ENCODE measurements at places on chromosomes 6 and 20. TPM values are rescaled to one million over a fixed set of nuclear protein-coding genes. Genes with fewer than 3 reads are reported as not detected.
A peak's percentile ranks its signal among the peaks of the same experiment; 100 is the strongest.

DNA sequence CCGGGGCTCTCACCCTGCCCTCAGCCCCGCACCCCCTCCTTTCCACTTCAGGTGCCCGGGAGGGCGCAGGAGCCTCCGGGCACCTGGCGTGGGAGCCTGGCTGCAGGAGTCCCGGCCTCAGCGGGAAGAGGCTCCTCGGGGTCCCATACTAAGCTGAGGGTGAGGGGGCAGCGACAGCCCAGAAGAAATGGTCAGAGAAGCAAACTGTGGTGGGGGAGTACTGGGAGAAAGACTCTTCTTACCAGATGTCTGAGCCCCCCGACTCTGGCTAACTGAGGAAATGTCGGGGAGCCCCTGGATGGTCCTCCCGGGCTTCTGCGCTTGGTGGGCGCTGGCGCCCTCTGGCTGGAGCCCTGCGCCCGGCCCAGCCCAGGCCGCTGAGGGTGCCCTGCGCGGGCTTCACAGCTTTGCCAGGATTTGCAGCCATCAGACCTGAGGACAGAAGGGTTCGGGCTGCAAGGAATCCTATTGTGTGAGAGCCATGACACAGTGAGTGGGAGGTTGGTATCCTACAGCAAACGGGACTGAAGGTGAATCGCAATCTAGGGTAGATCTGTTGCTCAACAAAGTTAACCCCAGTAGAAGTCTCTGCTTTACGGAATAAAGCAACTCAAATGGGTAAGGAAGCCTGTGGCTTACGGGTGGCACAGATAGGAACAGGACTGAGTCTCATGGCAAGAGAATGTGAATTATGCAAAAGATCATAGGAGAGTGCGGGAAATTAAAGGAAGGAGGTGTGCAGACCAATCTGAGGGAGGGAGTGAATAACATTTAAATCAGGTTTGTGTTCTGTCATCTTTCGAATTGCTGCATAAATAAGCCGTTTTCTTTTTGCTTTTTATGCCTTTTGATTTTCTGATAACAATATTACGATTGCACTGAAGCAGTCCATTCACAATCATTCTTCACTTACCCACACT, 639 bp upstream of the RCAN2 start:
- peak; percentile 56 for DNase-seq

DNA sequence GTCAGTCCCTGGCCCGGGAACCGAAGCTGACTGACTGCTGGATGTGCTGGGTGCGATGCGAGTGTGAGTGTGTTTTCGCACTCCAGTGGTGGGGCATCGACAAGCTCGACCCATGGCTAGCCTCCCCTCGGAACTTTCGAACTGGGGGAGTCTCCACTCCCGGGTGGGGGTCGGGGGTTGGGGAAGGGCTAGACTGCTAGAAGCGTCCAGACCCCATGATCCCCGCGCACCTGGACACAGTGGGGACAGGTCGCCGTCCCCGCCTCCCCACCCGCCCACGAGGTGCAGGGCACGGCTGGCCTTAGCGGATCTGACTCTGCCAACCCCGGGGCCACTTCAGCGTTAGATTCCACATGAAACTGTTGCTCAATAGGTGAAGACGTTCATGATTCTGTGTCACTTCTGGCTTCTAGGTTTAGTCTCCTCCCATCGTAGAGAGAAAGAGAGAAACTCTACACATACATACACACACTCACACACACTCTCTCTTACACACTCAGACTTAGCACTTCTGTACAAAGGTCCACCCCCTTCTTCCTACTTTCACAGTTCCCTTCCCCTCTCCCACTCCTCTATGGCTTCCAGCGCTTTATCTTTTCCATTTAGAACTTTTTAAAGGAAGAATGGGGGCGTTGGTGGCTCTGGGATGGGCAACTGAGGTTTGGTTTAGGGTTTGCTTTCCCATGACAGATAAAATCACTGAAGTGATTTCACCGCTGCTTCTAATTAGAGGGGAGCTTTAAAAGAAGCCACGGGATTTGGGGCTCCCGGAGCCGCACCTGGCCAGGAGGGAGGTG, 5.1 kb upstream of the TFAP2A start:
- no peak for DNase-seq

GRCh38 chr20:25865715-25866656, 169.3 kb upstream of the ZNF337 start:
- peak; percentile 76 for DNase-seq

TPX2 gene
- total RNA-seq, result 0.81 TPM

SLC17A4 gene
- total RNA-seq, result not detected

SLC22A1 gene
- 1.2 TPM for total RNA-seq
